CD4-positive, alpha-beta T cell (primary cell): ENCODE measurements at places on chromosomes 4 and X. TPM values are rescaled to one million over a fixed set of nuclear protein-coding genes. Genes with fewer than 3 reads are reported as not detected.

Gene PGRMC1
- 16.0 TPM for total RNA-seq

Gene CCDC158
- total RNA-seq: not detected

GRCh38 chr4:75848891-75849290, 53.4 kb downstream of the PPEF2 start:
- H3K36me3 ChIP-seq: no peaks in the 10 kb centered on the region
- DNase-seq: no peak
- no peak overlapping the region for H3K4me3 ChIP-seq
- H3K27me3 ChIP-seq: no peaks in the 10 kb centered on the region
- H3K4me1 ChIP-seq: peaks cover 4% of the 10 kb centered on the region
- H3K27ac ChIP-seq: no peak overlapping the region

DNA sequence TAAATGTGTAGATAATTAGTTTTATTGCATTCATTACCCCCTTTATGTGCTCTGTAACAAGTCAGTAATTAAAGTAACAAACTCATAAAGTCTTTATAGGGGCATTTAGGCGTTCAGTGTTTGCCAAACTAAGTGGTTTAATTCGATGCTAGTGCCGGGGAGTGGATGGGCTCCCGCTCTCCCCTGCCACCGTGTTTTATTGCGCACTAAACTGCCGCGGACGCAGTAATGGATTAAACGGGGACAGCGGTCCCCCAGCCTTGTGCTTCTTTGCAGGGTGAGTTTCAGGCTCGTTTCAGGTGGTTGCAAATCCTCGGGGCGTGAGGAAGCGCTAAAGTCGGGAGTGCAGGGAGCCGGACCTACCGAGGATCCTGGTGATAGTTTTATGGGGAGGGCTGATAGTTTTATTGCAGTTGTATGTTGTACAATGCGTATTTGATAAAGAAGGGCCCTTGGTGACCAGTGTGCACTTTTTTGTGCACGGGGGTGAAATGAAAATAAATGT, 1.6 kb upstream of the PHOX2B start:
- H3K4me1 ChIP-seq: no peaks in the 10 kb centered on the region
- H3K4me3 ChIP-seq: no peak overlapping the region
- peaks cover 84% of the 10 kb centered on the region for H3K27me3 ChIP-seq
- no peak overlapping the region for H3K27ac ChIP-seq

- no peak for DNase-seq
- H3K4me1 ChIP-seq: no peaks in the 10 kb centered on the region
- H3K27ac ChIP-seq: no peak overlapping the region
- no peaks in the 10 kb centered on the region for H3K36me3 ChIP-seq
- no peak overlapping the region for H3K4me3 ChIP-seq
- H3K27me3 ChIP-seq: no peaks in the 10 kb centered on the region
These were observed 182.8 kb downstream of the BANK1 start for GRCh38 chr4:101973361-101973760.

GRCh38 chr4:13907255-13907751, 279.8 kb upstream of the BOD1L1 start:
- no peak overlapping the region for H3K27ac ChIP-seq
- H3K4me3 ChIP-seq: no peak overlapping the region
- no peaks in the 10 kb centered on the region for H3K27me3 ChIP-seq

DNA sequence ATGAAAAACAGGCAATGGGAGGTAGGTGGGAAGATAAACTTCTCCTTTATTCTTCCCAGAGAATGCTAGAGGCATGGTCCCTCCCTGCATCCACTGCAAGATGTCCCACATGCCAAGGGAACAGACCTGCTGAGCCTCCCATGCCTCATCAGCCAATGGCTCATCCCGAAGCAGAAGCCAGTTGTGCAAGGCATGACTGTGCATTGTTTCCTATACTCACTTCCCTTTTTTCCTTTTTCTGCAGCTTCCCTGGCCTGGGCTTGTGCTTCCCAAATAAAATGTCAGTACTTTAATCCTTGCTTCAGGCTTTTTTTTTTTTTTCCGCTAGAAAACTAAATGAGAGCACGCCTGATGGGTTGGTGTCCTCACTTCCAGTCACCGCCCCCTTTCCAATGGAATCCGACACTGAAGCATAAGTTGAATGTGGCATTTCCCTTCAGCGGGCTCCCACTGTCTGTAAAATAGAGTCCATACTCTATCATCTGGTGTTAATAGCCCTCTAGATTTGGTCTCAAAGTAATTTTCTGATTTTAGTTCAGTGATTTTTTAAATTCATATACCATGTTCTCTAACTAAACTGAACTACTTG, 239.0 kb upstream of the JADE1 start:
- DNase-seq: no peak
- peaks cover 3% of the 10 kb centered on the region for H3K27me3 ChIP-seq
- H3K36me3 ChIP-seq: no peaks in the 10 kb centered on the region
- H3K4me3 ChIP-seq: no peak overlapping the region
- no peak overlapping the region for H3K27ac ChIP-seq
- no peaks in the 10 kb centered on the region for H3K4me1 ChIP-seq

DNA sequence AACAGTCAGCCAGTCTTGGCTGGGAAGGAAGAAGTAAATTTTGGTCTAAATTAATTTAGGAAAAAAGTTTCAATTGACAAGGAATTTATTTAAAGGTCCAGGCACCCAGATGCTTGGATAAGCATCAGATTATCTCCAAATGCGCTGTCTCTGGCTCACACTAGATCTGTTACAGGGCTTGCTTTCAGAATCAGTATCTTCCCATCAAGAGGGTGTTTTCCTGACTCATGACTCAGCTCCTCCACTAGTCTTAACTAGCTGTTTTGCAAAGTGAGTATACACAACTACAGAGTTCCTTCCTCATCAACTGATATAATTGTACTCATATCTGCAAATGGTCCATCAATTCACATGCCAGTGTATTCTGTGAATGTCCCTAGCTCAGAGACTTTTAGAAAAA, 482.1 kb upstream of the CPEB2 start:
- no peak overlapping the region for H3K4me3 ChIP-seq
- no peak for DNase-seq
- H3K4me1 ChIP-seq: no peaks in the 10 kb centered on the region
- H3K36me3 ChIP-seq: no peaks in the 10 kb centered on the region
- H3K27ac ChIP-seq: no peak overlapping the region

- no peak overlapping the region for H3K27ac ChIP-seq
- no peak overlapping the region for H3K4me3 ChIP-seq
- H3K27me3 ChIP-seq: no peaks in the 10 kb centered on the region
- no peaks in the 10 kb centered on the region for H3K4me1 ChIP-seq
- no peaks in the 10 kb centered on the region for H3K36me3 ChIP-seq
These were observed 91.0 kb downstream of the PDE5A start for GRCh38 chr4:119537586-119537985.

- no peak for DNase-seq
- H3K4me3 ChIP-seq: no peak overlapping the region
- H3K27me3 ChIP-seq: no peaks in the 10 kb centered on the region
- H3K27ac ChIP-seq: no peak overlapping the region
- H3K4me1 ChIP-seq: no peaks in the 10 kb centered on the region
- no peaks in the 10 kb centered on the region for H3K36me3 ChIP-seq
These were observed 45.1 kb downstream of the SPATA4 start for GRCh38 chr4:176150356-176150682.
